ENCODE measurements at places on chromosomes 5 and 9.

DNA sequence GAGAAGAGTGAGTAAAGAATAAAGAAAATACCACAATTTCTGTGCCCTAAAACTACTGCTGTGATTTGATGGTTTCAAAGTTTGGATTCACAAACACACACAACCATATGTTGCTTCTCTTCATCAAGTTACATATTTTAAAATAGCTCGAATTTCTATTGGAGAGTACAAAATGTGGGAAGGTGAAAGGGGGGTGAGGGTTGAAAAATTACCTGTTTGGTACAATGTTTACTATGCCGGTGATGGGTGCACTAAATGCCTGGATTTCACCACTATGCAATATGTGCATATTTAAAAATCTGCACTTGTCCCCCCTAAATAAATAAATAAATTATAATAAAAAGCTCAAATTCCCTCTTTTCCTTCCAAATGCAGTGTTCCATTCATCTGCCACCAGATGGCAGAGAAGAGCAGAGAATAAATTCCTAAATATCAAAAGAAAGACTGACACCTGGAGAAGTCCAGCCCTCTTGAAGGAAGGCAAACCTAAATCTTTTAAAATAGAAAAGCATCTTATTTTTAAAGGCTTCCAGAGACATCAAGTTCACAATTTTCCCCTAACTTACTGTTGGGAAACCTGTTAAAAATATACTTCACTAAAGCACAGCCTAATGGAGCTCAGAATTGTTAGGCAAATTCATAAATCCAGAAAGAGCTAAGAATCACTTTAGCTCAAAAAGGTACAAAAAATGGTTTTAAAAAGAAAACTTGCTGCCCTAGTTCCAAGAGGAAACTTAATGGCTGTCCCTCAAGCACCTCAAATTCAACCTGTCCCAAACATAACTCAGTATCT, 24.8 kb upstream of the HNRNPA0 start:
- no peak overlapping the region for H3K4me3 ChIP-seq
- no peak for DNase-seq
- H3K27ac ChIP-seq: no peak overlapping the region
- H3K27me3 ChIP-seq: no peaks in the 10 kb centered on the region
- H3K4me1 ChIP-seq: no peaks in the 10 kb centered on the region

GRCh38 chr9:111037708-111038330, 451 bp downstream of the LPAR1 start:
- H3K4me1 ChIP-seq: peaks cover 17% of the 10 kb centered on the region
- H3K4me3 ChIP-seq: peak overlapping the region; percentile 64
- DNase-seq: no peak
- no peaks in the 10 kb centered on the region for H3K36me3 ChIP-seq

- DNase-seq: no peak
- no peak overlapping the region for H3K27ac ChIP-seq
- H3K27me3 ChIP-seq: no peaks in the 10 kb centered on the region
- no peak overlapping the region for H3K4me3 ChIP-seq
These were observed 36.2 kb downstream of the FBXL17 start for GRCh38 chr5:108345541-108346171.

DNA sequence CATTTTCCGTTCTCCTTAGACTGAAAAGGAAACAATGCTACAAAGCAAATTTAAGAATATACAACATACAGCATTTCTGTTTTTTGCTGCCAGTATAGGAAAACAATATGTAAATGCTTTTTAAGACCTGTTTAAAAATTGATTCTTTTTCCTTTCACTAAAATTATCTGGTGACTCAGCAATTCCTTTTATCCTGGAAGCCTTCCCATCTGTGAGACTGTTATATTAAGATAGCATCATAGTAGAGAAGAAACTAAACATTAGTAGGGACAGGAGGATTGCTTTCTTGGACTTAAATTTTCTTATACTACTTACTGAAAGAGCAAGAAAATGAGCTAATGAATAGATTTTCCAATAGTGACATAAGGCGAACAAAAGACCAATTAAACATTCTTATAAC, 30.0 kb upstream of the GPR21 start:
- peaks cover 10% of the 10 kb centered on the region for H3K36me3 ChIP-seq
- no peaks in the 10 kb centered on the region for H3K27me3 ChIP-seq
- H3K4me3 ChIP-seq: no peak overlapping the region
- no peak overlapping the region for H3K27ac ChIP-seq
- no peaks in the 10 kb centered on the region for H3K4me1 ChIP-seq
